ENCODE measurements at places on chromosomes 3 and 15. TPM values are rescaled to one million over a fixed set of nuclear protein-coding genes. Genes with fewer than 3 reads are reported as not detected.

CCNDBP1 gene
- 63.6 TPM for polyA plus RNA-seq

DNA sequence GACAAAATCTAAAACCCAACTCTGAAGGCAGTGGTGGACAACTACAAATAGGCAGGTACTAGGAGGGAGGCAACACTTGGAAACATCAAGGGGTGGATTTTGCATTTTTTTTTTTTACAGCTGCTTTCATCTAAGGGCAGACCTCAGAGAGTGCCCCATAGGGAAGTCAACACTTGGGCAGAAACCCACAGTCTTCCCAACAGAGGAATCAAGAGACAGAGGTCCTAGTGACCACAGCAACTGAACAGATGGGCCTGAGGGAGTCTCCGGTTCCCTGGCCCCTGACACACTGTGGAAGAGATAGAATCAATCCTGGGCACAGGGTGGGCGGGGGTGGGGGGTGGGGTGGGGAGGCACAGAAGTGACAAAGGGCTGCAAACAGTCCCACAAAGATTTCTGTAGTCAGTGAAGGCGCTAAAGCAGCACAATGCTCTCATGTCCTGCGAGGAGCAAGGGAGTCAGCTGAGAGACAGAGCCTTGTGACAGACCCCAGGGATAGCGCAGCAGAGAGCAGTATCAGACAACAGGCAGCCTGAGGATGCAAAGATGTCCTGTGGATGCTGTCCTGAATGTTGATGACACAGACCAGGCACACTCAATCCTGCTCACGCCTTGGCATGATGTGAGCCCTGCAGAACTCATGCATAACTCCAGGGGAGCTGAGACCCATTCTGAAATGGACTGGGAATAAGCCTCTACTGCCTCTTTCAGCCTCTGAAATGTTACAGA lies 6.9 kb upstream of the RFTN1 start:
- peak; percentile 61 for DNase-seq
- no peak overlapping the region for H3K4me3 ChIP-seq
- no peaks in the 10 kb centered on the region for H3K36me3 ChIP-seq
- H3K27ac ChIP-seq, result peak overlapping the region; percentile 100

DNA sequence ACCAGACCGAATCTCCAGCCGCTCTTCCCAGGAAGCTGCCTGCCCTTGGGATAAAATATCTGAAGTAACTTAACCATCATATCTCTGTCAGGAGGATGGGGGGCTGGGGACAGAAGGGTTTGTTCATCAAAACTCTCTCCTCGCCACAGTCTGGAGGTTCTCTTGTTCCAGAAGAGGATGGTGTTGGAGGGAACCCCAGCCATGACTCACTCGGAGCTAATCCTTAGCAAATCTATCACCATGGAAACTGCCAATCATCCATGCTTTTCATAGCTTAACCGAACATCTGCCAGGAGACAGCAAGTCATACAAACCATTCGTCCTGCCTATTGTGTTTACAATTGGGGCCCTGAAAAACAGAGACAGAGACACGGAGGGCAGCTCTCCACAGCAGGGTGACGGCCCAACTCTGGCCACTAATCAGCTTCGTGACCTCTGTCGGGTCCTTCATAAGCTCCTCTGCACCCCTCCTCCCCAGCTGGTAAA lies 73.8 kb upstream of the HEG1 start:
- H3K36me3 ChIP-seq, result no peaks in the 10 kb centered on the region
- DNase-seq, result no peak
- no peak overlapping the region for H3K4me3 ChIP-seq
- peak overlapping the region; percentile 89 for H3K27ac ChIP-seq
- peaks cover 39% of the 10 kb centered on the region for H3K4me1 ChIP-seq

GRCh38 chr3:182954553-182955235 lies 25.6 kb downstream of the DCUN1D1 start:
- peaks cover 33% of the 10 kb centered on the region for H3K36me3 ChIP-seq
- H3K4me1 ChIP-seq, result peaks cover 1% of the 10 kb centered on the region
- no peaks in the 10 kb centered on the region for H3K27me3 ChIP-seq
- no peak overlapping the region for H3K4me3 ChIP-seq
- no peak for DNase-seq

DNA sequence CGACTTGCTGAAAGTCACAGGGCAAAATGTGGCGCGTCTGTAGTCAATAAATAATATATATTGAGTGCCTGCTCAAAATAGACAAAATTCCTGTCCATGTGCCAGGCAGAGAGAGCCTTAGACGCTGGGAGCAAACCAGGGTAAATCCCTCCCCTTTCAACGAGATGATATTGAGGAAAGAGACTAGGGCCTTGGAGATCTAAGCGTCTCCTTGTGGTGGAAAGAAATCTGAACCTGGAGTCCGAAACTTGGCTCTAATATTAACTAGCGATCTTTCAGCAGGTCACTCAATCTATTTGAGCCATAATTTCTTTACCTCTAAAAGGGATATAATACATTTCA lies 348 bp upstream of the DPP8 start:
- H3K27ac ChIP-seq, result peak overlapping the region; percentile 86
- H3K36me3 ChIP-seq, result peaks cover 12% of the 10 kb centered on the region
- H3K4me1 ChIP-seq, result peaks cover 12% of the 10 kb centered on the region
- DNase-seq, result no peak
